ENCODE measurements at places on chromosomes 11 and 22.
A peak's percentile ranks its signal among the peaks of the same experiment; 100 is the strongest.

DNA sequence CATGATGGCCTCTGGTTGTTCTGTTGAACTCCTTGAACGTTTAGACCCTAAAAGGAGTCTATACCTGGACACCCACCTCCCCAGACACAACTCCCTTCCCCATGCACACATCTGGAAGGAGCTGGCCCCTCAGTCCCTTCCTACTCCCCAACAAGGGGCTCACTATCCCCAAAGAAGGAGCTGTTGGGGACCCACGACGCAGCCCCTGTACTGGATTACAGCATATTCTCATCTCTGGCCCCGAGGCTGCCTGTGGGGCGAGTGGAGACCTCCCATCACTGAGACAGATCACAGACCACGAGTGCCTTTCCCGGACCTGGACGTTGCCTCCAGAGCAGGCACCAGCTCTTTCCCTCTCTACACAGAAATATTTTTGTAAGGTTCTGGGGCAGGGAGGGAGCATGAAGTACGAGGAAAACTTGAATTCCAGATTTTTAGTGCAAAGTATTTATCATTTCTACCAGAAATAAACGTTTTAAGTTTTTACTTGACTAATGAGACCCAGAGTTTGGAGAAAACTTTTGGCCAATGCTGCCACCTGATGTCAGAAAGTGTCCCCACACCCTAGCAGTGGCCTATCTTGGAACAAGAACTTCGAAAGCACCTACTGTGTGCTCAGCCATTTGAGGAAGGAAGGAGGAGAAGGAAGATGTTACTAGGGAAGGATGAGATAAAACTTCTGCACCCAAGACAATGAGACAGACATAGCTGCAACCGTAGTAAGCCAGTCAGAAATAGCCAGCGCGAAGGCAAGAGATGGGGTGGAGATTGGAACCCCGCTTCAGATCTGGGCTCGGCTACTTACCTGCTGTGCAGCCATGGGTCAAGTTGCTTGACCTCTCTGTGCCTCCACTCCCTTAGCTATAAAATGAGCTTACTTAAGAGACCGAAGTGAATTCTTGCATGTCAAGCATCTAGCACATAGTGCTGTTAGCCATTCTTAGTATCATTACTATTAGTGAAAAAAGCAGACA lies 10.2 kb upstream of the POU2F3 start:
- DNase-seq, result no peak

GRCh38 chr22:26565181-26565580 lies 24.8 kb downstream of the TPST2 start:
- DNase-seq, result no peak

GRCh38 chr11:30758946-30759504 lies 172.9 kb upstream of the MPPED2 start:
- DNase-seq, result no peak

DNA sequence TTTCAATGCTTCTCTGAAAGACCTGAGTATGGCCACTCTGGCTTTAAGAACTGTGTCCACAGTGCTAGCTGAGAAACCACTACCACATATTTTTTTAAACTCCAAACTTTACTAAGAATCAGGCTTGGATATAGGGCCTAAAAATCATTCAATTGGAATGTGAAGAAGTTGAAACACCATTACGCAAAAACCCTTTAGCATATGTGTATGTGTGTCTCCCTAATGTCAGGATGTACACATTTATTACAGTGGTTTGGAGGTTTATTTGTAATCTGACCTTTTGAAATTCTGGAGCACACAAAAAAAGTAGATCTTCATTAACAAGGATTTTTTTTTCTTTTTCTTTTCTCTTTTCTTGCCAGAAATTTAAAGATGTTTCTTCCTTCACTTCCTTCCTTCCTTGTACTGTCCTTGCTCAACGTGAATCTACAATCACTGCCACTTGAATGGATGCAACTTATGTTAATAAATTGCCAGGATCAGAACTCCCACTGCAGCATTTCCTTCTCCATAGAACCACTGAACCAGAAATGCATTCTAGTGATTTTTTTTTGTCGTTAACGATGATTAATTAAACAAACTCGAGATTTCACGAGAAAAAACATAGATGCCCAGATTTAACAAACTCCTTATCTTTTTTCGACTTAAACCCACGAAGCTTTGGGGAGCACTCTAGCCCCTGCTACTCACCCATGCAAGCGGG lies 3.1 kb upstream of the ADM start:
- DNase-seq, result no peak

DNA sequence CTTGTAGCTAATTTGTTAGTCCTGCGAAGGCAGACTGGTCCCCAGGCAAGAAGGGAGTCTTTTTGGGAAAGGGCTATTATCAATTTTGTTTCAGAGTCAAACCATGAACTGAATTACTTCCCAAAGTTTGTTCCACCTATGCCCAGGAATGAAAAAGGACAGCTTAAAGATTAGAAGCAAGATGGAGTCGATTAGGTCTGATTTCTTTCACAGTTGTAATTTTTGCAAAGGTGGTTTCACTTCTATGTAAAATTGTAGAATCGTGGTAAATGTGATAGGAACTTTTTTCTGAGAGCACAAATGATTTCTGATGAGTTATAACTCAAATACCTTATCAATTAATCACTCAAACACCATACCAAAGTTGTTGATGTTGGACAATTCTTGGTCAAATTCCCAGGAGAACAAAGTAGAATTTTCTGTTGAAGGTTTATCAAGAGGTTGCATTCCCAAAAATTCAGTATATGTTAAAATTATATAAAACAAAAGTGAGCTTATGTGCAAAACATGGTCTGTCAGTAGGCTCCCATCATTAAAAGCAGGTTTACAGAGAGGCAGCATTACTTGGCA lies 2.9 kb upstream of the CTSC start:
- no peak for DNase-seq

- DNase-seq, result no peak
These were observed 38.1 kb downstream of the NUMA1 start for GRCh38 chr11:72042064-72042745.

GRCh38 chr11:111829185-111829968 lies 42.0 kb downstream of the ALG9 start:
- peak; percentile 10 for DNase-seq

DNA sequence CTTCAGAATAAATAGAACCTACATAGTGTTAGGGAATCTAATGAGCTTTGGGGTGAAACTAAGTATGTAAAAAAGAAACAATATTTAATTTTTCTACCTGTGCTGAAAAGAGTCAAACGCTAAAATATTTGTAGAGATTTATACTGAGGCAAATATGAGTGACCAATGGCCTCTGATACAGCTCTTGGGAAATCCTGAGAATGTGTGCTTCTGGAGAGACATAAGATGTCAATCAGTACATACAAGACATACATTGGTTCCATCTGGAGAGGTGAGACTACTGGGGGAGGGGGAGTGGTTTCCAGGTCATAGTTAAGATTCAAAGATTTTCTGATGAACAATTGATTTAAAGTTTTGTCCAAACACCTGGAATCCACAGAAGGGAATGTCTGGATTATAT lies 970 bp downstream of the ASRGL1 start:
- no peak for DNase-seq

- no peak for DNase-seq
These were observed 31.7 kb upstream of the OAF start for GRCh38 chr11:120179057-120179672.

DNA sequence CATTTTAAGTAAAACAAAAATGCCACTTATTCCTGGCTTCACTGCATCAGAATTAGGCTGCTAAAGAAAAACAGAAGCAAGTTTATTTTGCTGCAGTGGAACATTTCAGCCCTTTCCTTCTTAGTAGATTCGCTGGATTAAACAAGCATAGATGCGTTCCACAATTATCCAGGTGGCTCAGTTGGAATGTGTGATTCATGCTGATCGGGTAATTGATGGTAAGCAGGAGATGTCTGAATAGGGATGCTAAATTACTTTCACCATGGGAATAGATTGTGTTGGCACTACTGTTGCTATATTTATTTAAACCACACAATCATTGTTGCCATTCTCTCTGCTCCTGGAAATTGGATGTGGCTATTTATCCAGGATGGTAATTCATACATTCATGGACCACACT lies 440.1 kb upstream of the DDI1 start:
- DNase-seq, result no peak

DNA sequence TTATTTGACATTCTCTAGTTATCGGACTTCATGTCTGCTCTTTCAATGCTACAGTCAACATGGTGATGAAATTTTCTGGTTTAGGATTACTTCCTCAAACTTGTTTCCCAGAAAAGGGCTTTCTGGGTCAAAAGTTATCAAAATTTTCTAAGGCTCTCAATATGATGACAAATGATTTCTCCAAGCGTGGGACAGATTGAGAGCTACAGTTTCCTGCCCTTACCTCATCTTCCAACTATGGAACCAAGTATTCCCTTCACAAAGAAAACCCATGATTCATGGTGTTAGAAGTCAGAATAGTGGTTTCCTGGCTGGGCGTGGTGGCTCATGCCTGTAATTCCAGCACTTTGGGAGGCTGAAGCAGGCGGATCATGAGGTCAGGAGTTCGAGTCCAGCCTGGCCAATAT lies 17.8 kb downstream of the MYO18B start:
- DNase-seq, result no peak

DNA sequence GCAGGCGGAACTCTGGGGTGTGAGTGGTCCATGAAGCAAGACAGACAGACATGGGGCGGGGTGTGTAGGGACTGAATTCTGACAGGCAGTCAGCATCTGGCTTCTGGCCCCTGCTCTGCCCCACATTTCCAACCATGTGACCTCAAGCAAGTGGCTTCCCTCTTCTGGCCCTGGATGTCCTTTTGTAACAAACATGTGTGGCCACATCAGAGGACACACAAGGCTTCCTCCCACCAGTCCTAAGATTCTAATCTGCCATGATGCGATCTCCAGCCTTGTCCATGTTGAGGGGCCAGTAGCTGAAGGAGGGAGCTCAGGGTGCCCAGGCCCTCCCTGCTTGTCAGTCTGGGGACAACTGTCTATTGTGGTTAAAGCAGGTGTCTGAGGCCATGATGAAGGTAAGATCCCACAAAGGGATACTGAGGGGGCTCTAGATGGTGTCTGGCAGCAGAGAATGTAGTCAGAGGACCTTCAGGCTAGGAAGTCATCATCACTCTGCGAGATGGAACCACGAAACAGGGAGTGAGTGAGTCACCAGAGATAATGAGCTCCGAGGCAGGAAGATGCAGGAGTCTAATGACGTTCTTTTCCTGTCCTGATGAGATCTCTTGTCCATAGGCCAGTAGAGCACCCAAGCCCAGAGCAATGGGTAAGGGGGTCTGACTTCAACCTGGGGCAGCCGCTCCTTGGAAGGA lies 27.4 kb downstream of the DRD2 start:
- no peak for DNase-seq

All from GM19239 (cell line).